Trophoblast cell (in vitro differentiated cells and primary cell): ENCODE measurements at places on chromosomes 11 and 22.

- no peak for DNase-seq
These were observed 42.5 kb downstream of the CCDC73 start for GRCh38 chr11:32752001-32752400.

DNA sequence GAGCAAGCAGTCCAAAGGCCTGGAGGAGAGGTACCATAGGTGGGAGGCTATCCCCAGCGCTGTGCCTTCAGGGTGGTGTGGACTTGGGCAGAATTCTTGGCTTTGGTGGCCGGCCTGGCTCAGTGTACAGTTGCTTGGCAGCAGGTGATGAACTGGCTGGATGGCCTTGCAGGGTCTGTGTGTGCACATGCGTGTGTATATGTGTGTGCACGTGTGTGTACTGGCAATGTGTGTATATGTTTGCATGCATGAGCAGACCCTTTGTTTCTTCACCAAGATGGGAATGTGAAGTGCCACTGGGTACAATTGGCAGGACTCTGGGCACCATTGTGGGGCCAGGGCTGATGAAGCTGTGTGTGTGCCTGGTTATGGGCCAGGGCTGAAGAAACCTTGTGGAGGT, 53.0 kb downstream of the CEP164 start:
- DNase-seq, result no peak

- no peak for DNase-seq
These were observed 154.4 kb downstream of the FEZ1 start for GRCh38 chr11:125341676-125342075.

GRCh38 chr22:48906216-48906835, 921.3 kb downstream of the BRD1 start:
- DNase-seq, result no peak

GRCh38 chr11:116110802-116111201, 606.6 kb upstream of the CADM1 start:
- DNase-seq, result no peak

DNA sequence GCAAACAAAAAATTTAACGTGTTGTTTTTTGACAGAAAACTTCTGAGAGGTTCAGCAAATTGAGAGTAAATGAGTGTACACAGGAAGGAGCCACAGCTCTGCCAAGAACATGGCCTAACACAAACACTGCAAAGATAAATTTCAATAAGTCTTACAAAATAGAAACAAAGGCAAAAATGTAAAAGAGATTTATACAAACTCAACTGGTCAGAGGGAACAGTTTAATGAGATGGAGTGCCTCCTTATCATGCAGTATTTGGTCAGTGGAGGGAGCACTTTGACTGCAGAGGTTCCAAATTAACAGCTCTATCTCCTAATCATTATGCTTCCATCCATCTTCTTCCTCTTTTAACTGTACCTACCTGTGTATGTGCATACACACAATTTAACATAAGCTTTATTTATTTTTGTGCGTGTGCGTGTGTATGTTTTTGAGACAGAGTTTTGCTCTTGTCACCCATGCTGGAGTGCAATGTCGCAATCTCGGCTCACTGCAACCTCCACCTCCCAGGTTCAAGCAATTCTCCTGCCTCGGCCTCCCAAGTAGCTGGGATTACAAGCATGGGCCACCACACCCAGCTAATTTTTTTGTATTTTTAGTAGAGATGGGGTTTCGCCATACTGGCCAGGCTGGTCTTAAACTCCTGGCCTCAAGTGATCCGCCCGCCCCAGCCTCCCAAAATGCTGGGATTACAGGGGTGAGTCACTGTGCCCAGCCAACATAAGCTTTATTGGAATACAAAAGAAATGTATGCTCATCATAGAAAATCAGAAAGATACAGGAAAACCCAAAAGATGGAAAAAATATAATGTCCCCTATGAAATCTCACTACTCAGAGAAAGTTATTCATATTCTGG, 111.9 kb downstream of the MRTFA start:
- DNase-seq, result peak; percentile 82

- DNase-seq, result no peak
These were observed 2.2 kb downstream of the MCAM start for GRCh38 chr11:119314726-119315125.

DNA sequence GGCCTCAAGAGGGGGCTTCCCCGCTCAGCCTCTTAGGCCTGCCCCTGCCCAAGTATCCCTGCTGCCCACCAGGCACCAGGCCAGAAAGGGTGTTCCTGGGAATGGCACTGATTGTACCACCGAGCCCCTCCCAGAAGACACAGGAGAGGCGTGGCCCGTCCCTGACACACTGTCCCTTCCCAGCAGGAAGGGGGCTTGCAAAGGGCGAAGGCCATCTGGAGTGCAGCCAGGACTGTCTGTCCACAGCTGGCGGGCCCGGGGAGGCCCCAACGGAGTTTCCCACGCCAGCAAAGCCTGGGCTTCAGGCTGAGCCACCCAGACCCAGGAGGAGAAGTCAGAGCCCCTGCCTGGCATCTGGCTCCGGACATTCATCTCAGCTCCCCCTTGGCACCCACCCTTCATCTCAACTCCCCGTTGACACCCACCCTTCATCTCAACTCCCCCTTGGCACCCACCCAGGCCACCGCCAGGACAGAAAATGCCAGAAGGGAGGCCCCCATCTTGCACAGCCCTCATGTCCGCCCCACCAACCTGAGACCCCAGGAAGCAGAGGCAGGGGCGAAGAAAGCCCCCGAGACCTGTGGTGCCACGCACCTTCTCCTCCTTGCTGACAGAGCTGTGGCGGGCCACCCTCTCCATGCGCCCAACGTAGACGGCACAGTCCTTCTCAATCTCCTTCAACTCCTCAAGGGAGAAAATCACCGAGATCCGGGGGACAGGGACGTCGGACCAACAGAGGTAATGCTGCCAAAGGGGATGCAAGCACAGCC, 19.4 kb downstream of the TUBGCP6 start:
- DNase-seq, result no peak

- DNase-seq, result no peak
These were observed 10.2 kb upstream of the NRGN start for GRCh38 chr11:124729571-124729970.

GRCh38 chr11:116557282-116557681, 215.5 kb downstream of the BUD13 start:
- no peak for DNase-seq

DNA sequence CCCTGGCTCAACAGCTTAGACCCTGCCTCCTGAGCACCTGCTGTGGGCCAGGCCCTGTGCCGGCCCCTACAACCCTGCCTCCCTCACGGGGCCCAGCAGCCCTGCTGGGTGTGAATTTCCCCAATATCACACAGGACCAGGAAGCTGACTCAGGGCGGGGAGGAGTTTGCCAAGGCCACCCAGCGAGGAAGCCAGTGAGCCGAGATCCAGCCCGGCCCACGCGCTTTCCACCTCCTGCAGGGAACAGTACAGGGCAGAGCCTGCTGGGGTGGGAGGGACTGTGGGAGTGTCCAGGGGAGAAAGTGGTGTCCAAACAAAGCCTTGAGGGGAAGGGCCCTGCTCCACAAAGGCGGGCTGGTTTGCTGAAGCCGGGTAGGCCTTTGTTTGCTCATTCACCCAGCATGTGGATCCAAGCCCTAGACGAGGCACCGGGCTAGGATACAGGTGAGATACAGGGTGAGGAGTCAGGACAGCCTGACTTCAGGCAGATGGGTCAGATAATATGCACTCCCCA, 26.8 kb downstream of the RPL3 start:
- DNase-seq, result peak; percentile 98

GRCh38 chr11:34351687-34352469, 5.9 kb downstream of the ABTB2 start:
- no peak for DNase-seq

- no peak for DNase-seq
These were observed 53.3 kb downstream of the SCN3B start for GRCh38 chr11:123601136-123601535.

DNA sequence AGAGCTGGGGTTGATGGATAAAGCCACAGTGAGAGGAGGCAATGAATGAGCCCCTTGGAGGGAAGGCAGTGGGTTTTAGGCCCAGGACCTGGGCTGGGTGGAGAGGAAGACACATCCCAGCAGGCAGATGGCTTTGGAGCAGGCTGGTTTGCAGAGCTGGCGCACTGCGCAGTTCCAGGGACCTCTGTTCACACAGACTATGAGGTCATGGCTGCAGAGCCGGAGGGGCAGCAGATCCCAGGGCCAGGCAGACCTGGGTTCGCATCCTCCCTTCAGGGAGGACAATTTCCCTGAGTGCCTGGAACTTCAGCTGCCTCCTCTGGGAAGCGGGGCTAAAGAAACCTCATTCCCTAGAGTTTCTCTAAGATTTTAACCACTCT, 28.2 kb upstream of the DGKZ start:
- DNase-seq, result no peak

- no peak for DNase-seq
These were observed at the start of gene BMAL1 for GRCh38 chr11:13277768-13278608. Gene BMAL1, plus strand, starts transcription at chr11:13277790. Its CDS starts 76,519 bp downstream, at chr11:13354309.

DNA sequence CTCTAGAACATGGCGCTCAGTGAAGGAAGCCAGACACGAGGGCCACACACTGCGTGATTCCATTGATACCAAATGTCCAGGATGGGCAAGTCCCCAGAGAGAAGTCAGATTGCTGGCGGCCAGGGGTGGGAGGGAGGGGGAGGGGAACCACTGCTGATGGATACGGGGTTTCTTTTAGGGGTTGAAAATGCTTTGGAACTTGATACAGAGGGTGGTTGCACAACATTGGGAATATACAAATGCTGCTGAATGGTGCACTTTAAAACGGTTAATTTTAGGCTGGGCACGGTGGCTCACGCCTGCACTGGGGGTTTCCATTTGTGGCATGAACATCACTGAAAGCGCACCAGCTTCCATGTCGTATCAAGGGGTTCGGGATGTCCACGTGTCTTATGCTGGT, 5.1 kb downstream of the TSPO start:
- DNase-seq, result no peak

- DNase-seq, result no peak
These were observed 48.7 kb downstream of the PTPRJ start for GRCh38 chr11:48028914-48029680.
